CD4-positive, alpha-beta T cell (primary cell): ENCODE measurements at places on chromosomes 16 and 17. TPM values are rescaled to one million over a fixed set of nuclear protein-coding genes. Genes with fewer than 3 reads are reported as not detected.

PPY gene
- not detected for total RNA-seq

UTS2R gene
- total RNA-seq = not detected

DNA sequence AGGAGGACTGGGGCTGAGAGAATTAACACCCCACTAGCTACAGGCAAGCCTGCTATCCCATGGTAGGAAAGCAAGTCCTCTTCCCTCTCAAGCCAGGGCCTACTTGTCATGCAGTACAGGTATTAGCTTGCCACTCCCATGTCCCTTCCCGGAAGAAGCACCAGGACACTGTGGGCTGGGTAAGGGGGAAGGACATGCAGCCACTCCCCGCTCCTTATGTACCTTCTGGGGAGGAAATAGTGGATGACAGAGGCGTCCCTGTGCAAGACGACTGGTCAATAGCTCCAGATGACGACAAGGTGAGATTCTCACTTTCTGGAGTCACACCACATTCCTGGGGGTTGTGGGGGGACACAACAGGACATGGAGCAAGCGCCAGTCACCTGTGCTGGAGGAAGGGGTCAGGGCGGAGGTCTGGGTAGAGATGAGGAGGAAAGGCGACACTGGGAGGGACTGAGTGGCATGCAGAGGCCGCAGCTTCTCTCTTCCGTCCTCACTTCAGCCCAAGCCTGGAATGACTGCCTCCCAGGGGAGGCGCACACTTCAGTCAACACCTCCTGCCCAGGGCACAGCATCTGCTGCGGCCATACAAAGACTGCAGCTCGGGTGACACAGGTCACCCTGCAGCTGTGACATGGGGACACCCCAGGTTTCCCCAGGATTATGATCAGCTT, 15.1 kb upstream of the FOXJ1 start:
- no peak overlapping the region for H3K4me3 ChIP-seq
- H3K36me3 ChIP-seq = peaks cover 67% of the 10 kb centered on the region
- peaks cover 30% of the 10 kb centered on the region for H3K4me1 ChIP-seq
- no peaks in the 10 kb centered on the region for H3K27me3 ChIP-seq

- H3K4me3 ChIP-seq = no peak overlapping the region
- no peaks in the 10 kb centered on the region for H3K4me1 ChIP-seq
- H3K27ac ChIP-seq = no peak overlapping the region
- peaks cover 13% of the 10 kb centered on the region for H3K36me3 ChIP-seq
- no peak for DNase-seq
These were observed 158.8 kb downstream of the AATF start for GRCh38 chr17:37107406-37108083.

DNA sequence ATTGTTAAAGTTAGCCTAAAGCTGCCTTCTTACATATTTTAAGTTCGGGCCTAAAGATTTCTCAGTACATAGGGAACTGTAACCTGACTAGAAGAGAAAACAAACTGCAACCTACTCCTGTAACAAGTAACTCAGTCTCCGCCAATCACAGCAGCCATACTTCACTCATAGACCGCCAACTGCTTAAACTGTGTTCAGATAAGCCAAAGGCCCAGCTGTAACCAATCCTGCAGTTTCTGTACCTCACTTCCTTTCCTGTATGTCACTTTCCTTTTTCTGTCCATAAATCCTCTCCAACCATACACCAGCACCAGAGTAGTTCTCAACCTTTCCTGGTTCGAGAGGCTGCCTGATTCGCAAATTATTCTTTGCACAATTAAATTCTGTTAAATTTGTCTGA, 41.5 kb downstream of the GLG1 start:
- no peak for DNase-seq
- H3K27ac ChIP-seq = no peak overlapping the region
- no peak overlapping the region for H3K4me3 ChIP-seq
- peaks cover 46% of the 10 kb centered on the region for H3K4me1 ChIP-seq
- no peaks in the 10 kb centered on the region for H3K27me3 ChIP-seq
